ENCODE measurements at places on chromosomes 5 and 9. TPM values are rescaled to one million over a fixed set of nuclear protein-coding genes. Genes with fewer than 3 reads are reported as not detected.

DNA sequence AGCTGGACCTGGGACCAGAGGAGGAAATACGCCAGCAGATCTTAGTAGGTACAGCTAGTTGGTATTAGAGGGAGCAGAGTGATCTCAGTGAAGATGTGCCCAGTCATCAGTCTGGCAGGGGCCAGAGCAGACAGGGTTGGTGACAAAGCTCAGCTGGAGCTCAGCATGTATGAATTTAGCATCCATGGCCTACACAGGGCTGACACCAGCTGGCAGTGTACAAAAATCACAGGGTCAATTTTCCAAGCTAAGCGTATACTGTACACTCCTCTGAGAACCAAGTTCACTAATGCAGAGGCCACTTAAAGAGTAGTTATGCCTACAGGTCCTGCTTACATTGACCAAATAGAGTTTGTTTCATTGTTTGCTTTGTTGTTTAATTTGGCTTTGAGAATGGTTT is 146.6 kb downstream of the SLC24A2 start:
- no peak for DNase-seq

DNA sequence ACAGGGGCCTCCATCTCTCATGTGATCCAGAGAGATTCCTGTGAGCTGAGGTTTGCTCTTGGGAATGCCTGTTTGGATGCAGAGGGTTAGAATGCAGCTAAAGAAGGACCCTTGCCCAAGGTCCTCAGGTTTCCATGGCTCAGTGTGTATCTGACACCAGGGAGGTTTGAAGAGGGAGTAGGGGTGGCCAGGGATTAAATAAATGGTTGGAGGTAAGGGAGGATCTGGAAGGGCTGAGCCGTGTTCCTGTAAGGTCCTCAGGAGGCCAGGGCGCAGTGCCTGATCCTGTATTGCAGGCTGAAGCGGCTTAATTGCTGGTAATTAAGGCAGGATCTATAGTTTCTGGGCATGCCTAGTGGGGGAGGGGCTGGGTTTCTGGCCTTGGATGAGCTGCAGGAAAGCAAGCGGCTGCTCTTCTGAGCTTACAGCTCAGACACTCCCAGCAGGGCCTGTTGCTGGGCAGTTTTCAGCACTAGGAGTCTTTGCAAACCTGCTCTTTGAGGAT is 41.5 kb upstream of the MAP1B start:
- no peak for DNase-seq

DNA sequence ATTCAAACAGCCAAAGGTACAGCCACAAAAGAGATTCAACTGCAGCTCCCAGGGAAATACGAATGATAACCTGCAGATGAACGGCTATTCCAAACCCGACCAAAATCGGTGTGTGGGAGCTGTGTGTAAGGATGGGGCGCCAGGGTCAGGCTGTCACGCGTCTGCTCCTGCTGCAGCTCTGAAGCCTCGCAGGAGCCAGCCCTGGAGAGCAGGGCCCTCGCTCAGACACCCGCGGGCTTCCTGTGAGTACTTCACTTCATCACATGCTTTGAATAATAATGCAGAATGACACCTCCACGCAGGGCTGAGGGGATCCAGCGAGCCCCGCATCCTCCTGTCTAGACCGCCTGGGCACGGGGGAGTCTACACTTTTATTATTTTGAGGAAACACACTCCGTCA is 307.5 kb upstream of the IRX2 start:
- no peak for DNase-seq

GRCh38 chr9:75532233-75533050 is 358.0 kb upstream of the PCSK5 start:
- DNase-seq: no peak

PCDHGA4 gene
- 3.1 TPM for total RNA-seq

LCN15 gene
- not detected for total RNA-seq

GRCh38 chr5:142446131-142446959 is 121.5 kb upstream of the SPRY4 start:
- no peak for DNase-seq

KIAA0825 gene
- 5.5 TPM for total RNA-seq

- DNase-seq: peak; percentile 89
Observed at GRCh38 chr5:126422994-126423788, at the start of gene GRAMD2B. TSS of gene GRAMD2B (plus strand) at chr5:126423409. CDS start at chr5:126423607, 198 bp downstream.

GRCh38 chr5:54833590-54833989 is 151.8 kb downstream of the ESM1 start:
- no peak for DNase-seq

- DNase-seq: no peak
Observed at GRCh38 chr5:78961743-78962142, 23.4 kb downstream of the ARSB start.

LCP2 gene
- total RNA-seq: 82.9 TPM

DNA sequence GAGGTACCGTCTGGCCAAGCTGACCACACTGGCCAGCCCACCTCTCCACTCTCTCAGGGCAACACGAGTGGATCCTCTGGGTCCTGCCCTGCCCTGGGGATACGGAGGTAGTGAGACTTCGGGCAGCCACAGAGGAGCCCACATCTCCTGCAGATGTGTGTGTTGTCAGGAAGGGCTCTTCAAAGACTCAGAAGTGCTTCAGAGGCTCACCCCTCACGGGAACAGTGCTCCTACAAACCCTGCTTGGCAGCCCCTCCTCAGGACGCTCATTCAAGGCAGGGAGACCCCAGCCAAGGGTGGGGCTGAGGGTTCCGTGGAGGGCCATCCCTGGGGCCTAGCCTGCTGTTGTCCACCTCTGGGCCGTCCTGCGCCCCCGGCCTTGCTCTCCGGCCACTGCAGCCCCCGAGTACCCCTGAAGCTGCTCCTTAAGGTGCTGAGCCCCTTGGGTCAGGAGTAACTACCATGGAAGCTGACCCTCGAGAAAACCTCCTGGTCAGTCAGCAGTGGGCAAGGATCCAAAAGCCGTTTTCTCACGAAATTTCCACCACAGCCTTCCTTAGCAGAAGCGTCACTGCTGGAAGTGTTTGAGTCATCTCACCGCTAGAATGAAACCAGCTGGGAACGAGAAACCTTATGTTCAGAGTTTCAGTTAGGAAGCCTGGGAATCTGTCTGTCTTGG is 23.2 kb upstream of the LRRC14B start:
- DNase-seq: no peak

NR5A1 gene
- not detected for total RNA-seq

CCNO gene
- total RNA-seq: 2.2 TPM

PCDHAC1 gene
- total RNA-seq: 3.1 TPM

SCAMP1 gene
- total RNA-seq: 42.8 TPM

DNA sequence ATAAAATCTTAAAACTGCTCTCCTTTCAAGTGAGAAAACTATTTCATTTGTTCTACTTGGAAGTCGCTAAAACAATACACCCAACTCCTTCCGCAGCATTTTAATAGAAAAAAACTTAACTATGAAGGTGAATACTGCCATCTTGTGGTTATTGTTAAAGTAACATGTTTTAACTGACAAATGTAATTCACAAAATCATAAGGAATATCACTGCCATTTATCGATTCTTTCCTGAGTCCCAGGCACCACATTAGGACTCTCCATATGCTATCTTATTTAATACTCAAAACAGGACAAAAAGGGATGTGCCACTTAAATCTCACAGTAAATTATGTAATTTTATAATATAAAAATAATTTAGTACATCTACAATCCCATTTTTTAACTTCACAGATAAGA is 130.5 kb upstream of the ITGA1 start:
- DNase-seq: no peak

- DNase-seq: no peak
Observed at GRCh38 chr5:86337667-86338460, 279.9 kb upstream of the COX7C start.

- no peak for DNase-seq
Observed at GRCh38 chr9:137615387-137615871, 3.4 kb upstream of the EHMT1 start.

DNA sequence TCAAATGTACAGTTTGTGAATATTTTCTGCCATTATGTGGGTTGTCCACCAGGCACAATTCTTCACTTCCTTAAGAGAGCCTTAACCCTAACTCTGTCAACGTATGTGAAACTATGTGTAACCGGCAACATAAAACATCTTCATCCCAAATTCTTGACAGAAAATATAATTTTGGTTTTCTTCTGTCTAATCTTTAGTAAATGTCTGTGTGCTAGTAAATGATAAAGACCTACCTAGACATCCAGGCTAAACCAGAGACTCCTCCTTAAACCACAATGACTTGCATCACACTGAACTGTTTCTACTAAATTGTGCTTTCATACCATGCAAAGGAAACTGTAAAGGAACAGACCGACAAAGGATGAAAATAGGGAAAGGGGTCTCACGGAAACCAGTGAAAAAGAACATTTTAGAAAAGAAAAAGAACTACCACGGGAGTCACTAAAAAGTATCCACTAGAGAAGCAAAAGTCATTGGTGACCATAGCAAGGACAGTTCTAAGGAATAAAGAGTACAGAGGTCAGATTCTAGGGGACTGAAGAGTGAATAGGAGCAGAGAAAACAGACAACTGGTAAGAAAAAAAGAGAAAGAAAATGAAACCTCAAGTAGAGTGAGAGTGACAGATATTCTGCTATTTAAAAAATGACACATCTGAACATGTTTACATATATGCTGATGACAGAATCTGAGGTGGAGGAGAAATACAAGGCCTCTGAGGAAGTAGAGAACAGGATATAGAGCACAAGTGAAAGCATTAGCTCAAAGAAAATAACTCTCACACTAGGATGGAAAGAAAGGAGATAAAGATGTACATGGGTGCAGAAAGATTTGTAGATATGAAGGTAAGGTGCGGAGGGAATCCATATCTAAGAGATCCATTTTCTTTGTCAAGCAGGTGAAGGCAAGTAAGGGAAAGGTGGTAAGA is 49.4 kb downstream of the FNIP1 start:
- DNase-seq: no peak

DNA sequence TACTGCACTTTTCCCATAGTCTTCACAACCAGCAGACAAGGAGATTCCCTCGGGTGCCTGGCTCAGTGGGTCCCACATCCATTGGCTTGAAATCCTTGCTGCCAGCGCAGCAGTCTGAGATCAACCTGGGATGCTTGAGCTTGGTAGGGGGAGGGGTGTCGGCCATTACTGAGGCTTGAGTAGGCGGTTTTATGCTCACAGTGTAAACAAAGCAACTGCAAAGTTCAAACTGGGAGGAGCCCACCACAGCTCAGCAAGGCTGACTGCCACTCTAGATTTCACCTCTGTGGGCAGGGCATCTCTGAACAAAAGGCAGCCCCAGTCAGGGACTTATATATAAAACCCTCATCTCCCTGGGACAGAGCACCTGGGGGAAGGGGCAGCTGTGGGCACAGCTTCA is 512.3 kb upstream of the MPDZ start:
- no peak for DNase-seq

GRCh38 chr5:135339623-135340022 is 59.4 kb downstream of the MACROH2A1 start:
- DNase-seq: no peak

GRCh38 chr5:120886351-120886860 is 422.3 kb downstream of the PRR16 start:
- DNase-seq: no peak

- peak; percentile 71 for DNase-seq
Observed at GRCh38 chr9:137085920-137086530, 760 bp upstream of the MAN1B1 start.

DNA sequence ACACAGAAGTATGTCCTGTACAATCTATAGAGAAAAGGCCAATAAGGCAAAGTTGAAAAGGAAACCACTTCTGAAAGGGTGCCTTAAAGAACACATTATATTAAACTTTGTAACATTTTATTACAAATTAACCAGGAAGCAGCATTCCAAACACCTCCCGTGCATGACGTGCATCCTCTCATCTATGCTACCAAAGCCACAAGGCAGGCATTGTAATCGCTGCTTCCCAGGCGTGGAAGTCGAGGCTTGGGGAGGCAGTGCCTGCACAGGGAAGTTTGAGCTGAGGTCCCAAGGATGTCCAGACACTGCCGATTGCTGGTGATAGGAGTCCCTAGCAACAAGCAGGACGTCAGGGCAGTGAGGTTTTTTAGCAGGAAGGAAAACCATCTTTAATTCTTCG is 44.3 kb upstream of the BARHL1 start:
- DNase-seq: no peak

GLRA1 gene
- total RNA-seq: not detected

- DNase-seq: no peak
Observed at GRCh38 chr9:38344566-38345324, 47.8 kb upstream of the ALDH1B1 start.

DNA sequence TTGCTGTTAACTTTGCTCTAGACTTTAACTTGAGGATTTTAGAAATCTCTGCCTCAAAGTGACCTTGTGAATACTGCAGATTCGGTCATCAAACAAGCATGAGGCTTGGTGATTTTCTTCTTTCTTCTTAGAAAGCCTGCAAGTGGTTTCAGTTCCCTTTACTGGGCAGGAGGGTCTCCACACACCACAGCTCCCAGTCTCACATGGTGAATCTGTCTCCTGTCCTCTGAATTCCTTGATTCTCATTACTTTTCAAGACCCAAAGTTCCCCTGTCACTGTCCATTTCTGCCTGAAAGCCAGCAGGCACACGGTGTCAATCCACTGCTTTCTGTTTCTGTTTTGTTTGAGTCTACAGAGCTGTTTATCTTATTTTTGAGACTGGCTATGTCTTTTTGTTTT is 14.1 kb downstream of the HSPB3 start:
- DNase-seq: no peak

DNA sequence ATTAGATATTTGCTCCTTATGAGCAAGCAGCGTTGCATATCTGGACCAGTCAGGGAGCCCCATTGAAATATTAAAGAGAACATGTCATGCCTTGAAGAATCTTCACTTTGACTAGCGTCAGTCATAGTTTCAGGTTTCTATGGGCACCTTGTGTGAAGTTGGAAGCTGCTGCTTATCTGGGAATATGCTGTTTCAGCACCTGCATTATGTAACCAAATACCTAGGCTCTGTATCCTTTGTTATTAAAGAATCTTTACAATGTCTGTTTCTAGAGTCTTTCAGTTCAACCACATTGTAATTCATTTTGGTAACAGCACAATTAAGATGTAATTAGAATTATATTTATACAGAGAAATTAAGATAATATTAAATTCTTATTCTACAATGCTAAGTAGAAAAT is 818.8 kb upstream of the TYRP1 start:
- no peak for DNase-seq

CRB2 gene
- total RNA-seq: not detected

SHISAL2B gene
- not detected for total RNA-seq

HTR1A gene
- not detected for total RNA-seq

OR4F3 gene
- total RNA-seq: not detected

All from lower lobe of right lung (tissue), 2 donors.